NCI-H1417 (cell line): ENCODE measurements at places on chromosomes 7 and 10.
A peak's percentile ranks its signal among the peaks of the same experiment; 100 is the strongest.

- DNase-seq, result no peak
Measured at GRCh38 chr10:98340940-98341310, 72.9 kb upstream of the LOXL4 start.

GRCh38 chr10:71621231-71622153, 98.1 kb downstream of the C10orf105 start:
- no peak for DNase-seq

- no peak for DNase-seq
Measured at GRCh38 chr10:93309062-93309461, 173.1 kb downstream of the MYOF start.

GRCh38 chr7:2100278-2101208, 132.2 kb downstream of the MAD1L1 start:
- DNase-seq, result peak; percentile 71

DNA sequence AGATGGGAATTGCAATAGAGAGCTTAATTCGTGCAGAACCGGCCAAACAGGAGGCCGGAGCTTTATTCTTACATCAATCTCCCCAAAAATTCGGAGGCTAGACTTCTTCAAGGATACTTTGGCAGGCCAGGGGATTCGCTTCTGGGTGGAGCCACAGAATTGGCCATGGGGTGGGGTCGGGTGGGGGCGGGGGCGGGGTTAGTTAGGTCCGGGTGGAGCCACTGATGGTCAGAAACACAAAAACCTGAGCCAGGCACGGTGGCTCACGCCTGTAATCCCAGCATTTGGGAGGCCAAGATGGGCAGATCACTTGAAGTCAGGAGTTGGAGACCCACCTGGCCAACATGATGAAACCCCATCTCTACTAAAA, 87.5 kb downstream of the SEPTIN14 start:
- DNase-seq, result no peak

- DNase-seq, result no peak
Measured at GRCh38 chr7:92988051-92988450, 129.7 kb downstream of the SAMD9 start.

- no peak for DNase-seq
Measured at GRCh38 chr10:10094691-10095090, 923.0 kb upstream of the CELF2 start.

DNA sequence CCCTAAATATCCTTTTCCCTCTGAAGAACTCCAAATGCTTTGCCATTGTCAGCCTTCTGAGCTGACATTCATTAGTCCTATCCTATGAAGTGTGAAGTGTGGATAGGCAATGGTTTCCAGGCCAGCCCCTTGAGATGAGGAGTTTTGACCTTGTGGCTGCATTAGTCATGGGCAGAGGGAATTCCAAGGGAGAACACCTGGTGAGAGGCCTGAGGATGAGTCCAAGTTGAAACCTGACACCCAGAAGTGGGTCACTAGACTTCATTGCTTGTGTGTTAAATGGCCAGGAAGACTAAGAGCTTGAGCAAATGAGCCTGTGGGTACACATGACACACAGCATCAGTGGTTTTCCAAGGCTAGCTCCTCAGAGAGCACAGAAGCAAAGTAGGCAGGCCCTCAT, 260.8 kb downstream of the SKAP2 start:
- DNase-seq, result no peak
